Stimulated activated CD4-positive, alpha-beta T cell treated with anti-CD3 and anti-CD28 coated beads, Interleukin-1b, Interleukin-23, amount 100 ng/mL, for 1 hour (primary cell): ENCODE measurements at places on chromosomes 7 and 10.

GRCh38 chr7:130379921-130380860 lies at the start of gene CPA1:
CPA1 (plus strand) TSS chr7:130380494; CDS start chr7:130380521, 27 bp downstream.
- DNase-seq, result no peak

GRCh38 chr10:131652438-131653139 lies 248.2 kb upstream of the PPP2R2D start:
- DNase-seq, result no peak

DNA sequence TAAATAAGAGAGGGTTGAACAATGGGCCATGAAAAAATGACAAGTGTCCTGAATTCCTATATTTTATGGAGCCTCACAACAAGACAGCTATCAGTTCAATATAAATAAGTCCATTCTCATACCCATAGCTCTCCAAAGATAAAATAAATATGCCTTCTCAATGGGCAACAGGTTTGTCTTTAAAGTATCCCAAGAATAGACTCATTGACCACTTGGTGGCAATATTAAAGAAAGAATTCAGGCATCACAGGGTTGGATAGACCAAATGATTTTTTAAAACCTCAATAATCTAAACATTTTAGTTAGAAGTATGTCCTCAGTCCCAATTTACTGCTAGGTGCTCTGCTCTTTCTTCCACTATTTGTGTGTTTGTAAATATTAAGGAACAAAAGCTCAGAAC lies 165.1 kb upstream of the WNT16 start:
- DNase-seq, result no peak

DNA sequence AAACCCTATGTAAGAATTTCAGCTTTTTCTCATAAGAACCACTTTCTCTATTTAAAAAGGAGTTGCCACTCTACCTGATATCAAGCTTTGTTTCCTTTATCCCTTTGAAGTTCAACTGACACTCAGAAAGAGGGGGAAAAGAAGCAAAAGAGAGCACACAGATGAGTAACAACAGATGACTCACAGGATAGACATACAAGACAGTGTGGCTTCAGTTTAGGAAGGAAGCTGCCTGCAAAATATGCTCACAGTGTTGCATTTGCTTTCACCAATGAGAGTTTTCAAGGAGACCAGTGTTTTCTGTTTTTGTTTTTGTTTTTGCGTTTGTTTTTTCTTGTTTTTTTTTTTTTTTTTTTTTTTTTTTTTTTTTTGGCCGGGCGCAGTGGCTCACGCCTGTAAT lies 1181.6 kb downstream of the DNAJB9 start:
- no peak for DNase-seq

GRCh38 chr7:130909881-130910672 lies 176.1 kb upstream of the KLF14 start:
- DNase-seq, result no peak

- DNase-seq, result no peak
Measured at GRCh38 chr10:49169776-49170175, 18.4 kb downstream of the TMEM273 start.

DNA sequence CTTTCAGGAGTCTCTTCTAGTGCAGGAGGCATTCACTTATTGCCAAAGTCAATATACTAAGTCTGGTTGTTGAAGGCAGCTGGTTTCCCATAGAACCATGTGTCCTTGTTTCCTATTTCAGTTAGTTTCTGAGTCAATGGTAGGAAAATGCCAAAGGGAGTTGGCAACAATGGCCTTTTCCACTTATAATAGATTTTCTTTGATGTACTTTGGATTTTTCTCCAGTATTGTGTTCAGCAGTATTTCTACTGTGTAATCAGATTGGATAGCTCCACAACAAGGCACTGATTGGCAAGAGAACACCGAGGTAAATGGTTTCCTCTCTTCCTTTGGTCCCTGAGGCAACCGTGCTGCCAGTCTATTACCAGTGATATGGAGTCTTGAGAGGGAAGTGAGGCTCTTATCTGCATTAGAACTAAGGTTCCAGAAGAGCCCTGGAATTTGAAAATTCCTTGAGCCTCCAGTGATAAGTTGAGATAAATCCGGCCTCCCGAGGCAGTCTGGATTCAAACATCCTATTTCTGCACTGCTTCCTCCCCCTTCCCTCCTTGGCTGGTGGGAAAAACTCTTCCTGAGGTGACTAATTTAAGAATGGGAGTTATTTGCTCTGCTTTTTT lies 7.9 kb upstream of the SEPTIN7 start:
- DNase-seq, result no peak

DNA sequence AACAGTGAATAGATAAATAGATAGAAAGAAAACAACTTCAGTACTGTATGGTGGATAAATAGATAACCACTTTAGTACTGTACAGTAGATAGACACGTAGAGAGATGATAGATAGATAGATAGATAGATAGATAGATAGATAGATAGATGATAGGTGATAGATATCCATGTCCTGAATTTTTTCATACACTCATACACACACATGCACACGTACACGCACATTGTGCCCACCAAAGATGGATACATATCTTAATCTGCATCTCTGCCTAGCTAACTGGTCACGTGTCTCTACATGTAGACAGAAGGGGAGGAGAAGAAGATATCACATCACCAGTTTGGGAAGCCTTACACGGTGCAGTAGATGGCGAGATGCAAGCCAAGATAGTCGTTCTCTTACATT lies 99.2 kb downstream of the ARID5B start:
- DNase-seq, result no peak
